SJSA1 (cell line): ENCODE measurements at places on chromosomes 4 and X.

DNA sequence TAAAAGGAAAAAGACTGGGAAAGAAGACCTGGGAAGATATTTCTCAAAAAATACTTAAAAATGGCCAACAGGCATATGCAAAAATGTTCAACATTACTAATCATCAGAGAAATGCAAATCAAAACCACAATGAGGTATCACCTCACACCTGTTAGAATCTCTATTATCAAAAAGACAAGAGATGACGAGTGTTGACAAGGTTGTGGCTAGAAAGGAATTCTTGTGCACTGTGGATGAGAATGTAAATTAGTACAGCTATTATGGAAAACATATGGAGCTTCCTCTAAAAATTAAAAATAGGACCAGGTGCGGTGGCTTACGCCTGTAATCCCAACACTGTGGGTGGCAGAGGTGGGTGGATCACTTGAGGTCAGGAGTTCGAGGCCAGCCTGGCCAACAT is 50.0 kb downstream of the C4orf46 start:
- H3K36me3 ChIP-seq: no peaks in the 10 kb centered on the region
- no peak overlapping the region for H3K27ac ChIP-seq
- H3K4me3 ChIP-seq: no peak overlapping the region
- H3K4me1 ChIP-seq: no peaks in the 10 kb centered on the region

- H3K27me3 ChIP-seq: no peaks in the 10 kb centered on the region
- no peaks in the 10 kb centered on the region for H3K36me3 ChIP-seq
- H3K27ac ChIP-seq: no peak overlapping the region
- H3K4me1 ChIP-seq: peaks cover 19% of the 10 kb centered on the region
These were observed 39.1 kb upstream of the PDLIM5 start for GRCh38 chr4:94412658-94413038.

GRCh38 chrX:37759351-37759750 is 20.5 kb upstream of the CYBB start:
- H3K36me3 ChIP-seq: no peaks in the 10 kb centered on the region
- H3K4me1 ChIP-seq: no peaks in the 10 kb centered on the region
- no peak for DNase-seq

GRCh38 chr4:150983851-150984250 is 31.2 kb downstream of the LRBA start:
- DNase-seq: no peak
- no peak overlapping the region for H3K4me3 ChIP-seq
- H3K27me3 ChIP-seq: no peaks in the 10 kb centered on the region
- no peak overlapping the region for H3K27ac ChIP-seq

DNA sequence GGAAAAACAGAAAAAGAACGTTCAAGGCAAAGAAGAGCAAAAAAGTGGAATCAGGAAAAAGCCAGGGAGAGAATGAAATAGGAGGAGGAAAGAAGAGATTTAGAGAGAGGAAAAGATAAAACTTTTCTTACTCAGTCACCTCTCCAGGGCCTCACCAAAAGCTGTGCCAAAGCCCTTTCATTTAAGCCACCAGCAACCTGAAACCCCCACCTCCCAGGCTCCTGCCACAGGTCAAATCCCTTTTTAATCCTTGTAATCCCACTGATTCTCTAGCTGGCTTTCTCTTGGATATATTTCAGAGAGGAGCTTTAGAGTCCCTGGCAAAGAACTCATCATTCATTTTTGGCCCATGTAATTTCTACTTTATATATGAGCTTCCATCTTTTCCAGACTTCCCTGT is 25.7 kb upstream of the XIAP start:
- H3K27me3 ChIP-seq: no peaks in the 10 kb centered on the region
- peaks cover 3% of the 10 kb centered on the region; the same call in 1 of the 2 replicates for H3K4me1 ChIP-seq
- H3K27ac ChIP-seq: no peak overlapping the region
- no peak overlapping the region for H3K4me3 ChIP-seq
- no peak for DNase-seq
- H3K36me3 ChIP-seq: no peaks in the 10 kb centered on the region

GRCh38 chrX:264634-265455 is 16.3 kb upstream of the PLCXD1 start:
- no peaks in the 10 kb centered on the region for H3K36me3 ChIP-seq
- no peak overlapping the region for H3K27ac ChIP-seq
- no peak overlapping the region for H3K4me3 ChIP-seq
- no peaks in the 10 kb centered on the region for H3K27me3 ChIP-seq

GRCh38 chr4:137253949-137254348 is 278.3 kb downstream of the PCDH18 start:
- no peaks in the 10 kb centered on the region for H3K36me3 ChIP-seq
- H3K27ac ChIP-seq: no peak overlapping the region
- no peaks in the 10 kb centered on the region for H3K27me3 ChIP-seq
- H3K4me3 ChIP-seq: no peak overlapping the region
- peak; percentile 7 for DNase-seq

DNA sequence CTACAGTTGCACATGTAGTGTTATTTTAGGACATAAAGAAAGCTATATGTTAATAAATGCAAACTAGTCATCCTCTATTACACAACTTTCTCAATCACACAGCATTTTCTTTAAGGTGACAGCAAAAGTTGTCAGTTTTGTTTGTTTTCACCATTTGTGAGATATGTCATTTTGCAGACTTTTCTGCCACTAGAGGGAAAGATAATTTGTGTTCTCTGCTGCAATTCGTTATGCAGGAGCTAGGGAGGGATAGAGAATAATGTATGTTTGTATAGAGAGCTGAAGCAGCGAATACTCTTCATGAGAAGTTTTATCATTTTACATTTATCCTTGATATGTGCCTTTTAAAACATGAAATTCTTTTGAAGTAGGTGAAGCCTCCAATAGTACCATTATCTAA is 670.6 kb upstream of the ATOH1 start:
- no peak for DNase-seq
- H3K4me1 ChIP-seq: no peaks in the 10 kb centered on the region
- no peaks in the 10 kb centered on the region; the same call in 1 of the 2 replicates for H3K27me3 ChIP-seq
- H3K4me3 ChIP-seq: no peak overlapping the region

DNA sequence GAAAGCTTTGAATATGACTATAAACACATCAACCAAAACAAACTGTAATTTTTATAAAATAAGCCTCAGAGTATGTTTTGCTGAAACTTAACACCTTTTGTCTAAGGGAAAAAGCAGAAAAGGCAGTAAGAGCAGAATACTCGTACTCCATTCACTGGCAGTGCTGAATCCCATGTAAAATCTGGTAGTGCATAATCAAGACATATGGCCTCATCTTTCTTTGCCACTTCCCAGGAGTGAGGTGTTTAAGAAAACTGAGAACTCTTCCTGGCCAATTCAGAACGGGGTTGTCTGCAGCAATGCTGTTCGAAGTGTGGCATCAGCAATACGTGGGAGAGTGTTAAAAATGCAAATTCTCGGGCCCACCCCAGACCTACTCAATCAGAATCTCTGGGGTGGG is 302.0 kb downstream of the PACRGL start:
- no peak overlapping the region for H3K27ac ChIP-seq
- H3K4me1 ChIP-seq: no peaks in the 10 kb centered on the region
- no peaks in the 10 kb centered on the region for H3K36me3 ChIP-seq
- H3K27me3 ChIP-seq: no peaks in the 10 kb centered on the region
- DNase-seq: no peak

DNA sequence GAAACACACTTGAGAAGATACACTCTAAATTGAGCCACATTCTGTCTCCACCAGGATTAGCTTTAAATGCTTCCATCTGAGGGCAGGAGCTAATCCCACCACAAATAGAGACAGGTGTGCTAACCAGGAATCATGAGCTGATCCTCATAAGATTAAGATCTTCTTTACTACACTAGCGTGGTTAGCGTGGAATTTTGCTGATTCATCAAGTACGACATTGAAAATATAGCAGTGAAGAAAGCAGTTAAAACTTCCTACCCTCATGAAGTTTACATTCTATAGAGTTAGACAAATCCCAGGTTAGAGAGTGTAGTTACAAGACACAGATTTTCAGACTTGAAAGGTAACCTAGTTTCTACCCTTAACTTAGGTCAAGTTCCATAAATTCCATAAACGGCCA is 5.3 kb upstream of the APELA start:
- no peak overlapping the region for H3K27ac ChIP-seq
- no peaks in the 10 kb centered on the region for H3K36me3 ChIP-seq
- DNase-seq: no peak

DNA sequence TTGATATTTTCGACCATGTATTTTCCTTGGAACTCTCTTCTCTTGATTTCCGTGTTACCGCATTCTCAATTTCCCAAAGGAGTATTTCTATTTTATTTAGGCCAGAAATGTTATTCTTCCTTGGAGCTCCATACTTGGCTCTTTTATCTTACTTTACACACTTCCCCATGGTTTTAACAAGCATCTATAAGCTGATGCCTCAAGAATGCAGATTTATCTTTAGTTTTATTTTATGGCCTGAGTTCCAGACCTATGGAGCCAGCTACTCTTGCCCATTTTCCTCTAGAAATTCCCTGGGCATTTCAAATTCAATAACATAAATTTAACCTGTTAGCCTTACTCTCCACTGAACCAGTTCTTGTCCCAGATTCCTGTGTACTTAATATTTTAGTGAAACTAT is 43.7 kb downstream of the SULT1E1 start:
- H3K27ac ChIP-seq: no peak overlapping the region
- H3K27me3 ChIP-seq: no peaks in the 10 kb centered on the region; the same call in 1 of the 2 replicates
- H3K4me1 ChIP-seq: no peaks in the 10 kb centered on the region
- no peak for DNase-seq
- no peaks in the 10 kb centered on the region for H3K36me3 ChIP-seq
- no peak overlapping the region for H3K4me3 ChIP-seq

DNA sequence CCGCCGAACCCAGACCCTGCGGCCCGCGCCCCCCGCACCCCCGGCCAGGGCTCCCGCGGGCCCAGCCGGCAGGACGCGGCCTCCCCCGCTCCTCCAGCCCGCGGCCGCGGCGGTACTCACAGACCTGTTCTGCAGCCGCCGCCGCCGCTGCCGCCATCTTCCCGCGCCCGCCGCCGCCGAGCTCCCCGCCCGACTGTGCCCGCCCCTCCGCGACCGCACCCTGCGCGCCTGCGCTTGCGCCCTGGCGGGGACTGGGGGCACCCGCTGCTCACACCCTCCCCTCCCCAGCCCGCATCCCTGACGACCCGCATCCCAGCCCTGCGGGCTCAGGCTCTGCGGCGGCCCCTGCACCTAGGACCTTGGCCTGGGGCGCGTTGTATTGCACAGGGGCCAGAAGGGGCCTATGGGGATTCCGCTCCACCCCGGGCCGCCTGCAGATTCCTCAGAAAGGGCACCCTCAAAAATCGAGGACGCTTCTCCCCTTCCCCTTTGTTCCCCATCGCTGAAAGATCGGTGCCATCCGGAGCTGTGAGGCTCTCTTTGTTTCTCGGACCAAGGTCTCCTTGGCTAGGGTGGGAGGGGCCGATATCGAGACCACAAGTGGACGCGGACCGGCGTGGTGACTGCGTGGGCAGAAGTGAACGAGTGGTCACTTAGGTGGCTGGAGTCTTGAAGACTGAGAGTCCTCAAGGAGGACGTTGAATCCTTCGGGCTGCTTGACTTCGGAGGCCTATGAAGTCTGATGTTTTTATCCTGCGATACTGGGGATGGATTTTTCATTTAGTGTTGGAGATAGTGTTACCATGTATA is at the start of gene SGCB:
TSS of gene SGCB (minus strand) at position 197 of the 810 bp plus-strand sequence. CDS start at position 157, 40 bp downstream.
- H3K4me3 ChIP-seq: peak within 1 kb of the TSS; percentile 65
- peaks cover 17% of the 10 kb centered on the region for H3K36me3 ChIP-seq
- peaks cover 10% of the 10 kb centered on the region for H3K27me3 ChIP-seq
- no peak within 1 kb of the TSS for H3K27ac ChIP-seq

DNA sequence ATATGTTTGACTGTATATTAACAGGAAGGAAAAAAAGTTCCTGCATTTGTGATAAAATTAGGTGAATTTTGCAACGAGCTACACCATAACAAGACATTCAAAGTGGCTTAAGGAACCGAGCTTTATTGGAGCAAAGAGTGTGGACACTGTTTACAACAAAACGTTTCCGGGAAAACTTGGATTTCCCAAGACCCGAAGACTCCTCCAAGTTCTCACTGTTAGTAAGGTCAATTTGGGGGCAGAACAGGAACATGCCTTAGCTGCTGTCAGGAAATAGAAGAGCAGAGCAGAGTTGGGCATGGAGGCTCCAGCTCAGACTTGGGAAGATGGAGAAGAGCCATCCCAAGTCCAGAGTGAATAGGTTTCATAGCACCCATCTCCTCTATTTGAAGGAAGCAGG is 16.5 kb downstream of the ADH6 start:
- no peaks in the 10 kb centered on the region for H3K4me1 ChIP-seq
- H3K27ac ChIP-seq: no peak overlapping the region
- H3K27me3 ChIP-seq: no peaks in the 10 kb centered on the region
- no peak for DNase-seq
- no peak overlapping the region for H3K4me3 ChIP-seq

- H3K27ac ChIP-seq: no peak overlapping the region
- H3K4me3 ChIP-seq: no peak overlapping the region
- no peaks in the 10 kb centered on the region for H3K36me3 ChIP-seq
These were observed 122.3 kb upstream of the TMEM164 start for GRCh38 chrX:109880629-109881028.

- H3K27ac ChIP-seq: no peak overlapping the region; the same call in 1 of the 2 replicates
- no peaks in the 10 kb centered on the region for H3K27me3 ChIP-seq
- H3K4me3 ChIP-seq: peak overlapping the region; percentile 92
- no peak for DNase-seq
- peaks cover 5% of the 10 kb centered on the region for H3K4me1 ChIP-seq
These were observed 1.2 kb downstream of the UGDH start for GRCh38 chr4:39525822-39526690.

GRCh38 chr4:40316782-40317635 is 18.1 kb upstream of the CHRNA9 start:
- H3K4me3 ChIP-seq: peak overlapping the region; percentile 21
- H3K27ac ChIP-seq: peak overlapping the region; percentile 92
- H3K4me1 ChIP-seq: peaks cover 6% of the 10 kb centered on the region
- H3K36me3 ChIP-seq: no peaks in the 10 kb centered on the region

GRCh38 chr4:26856906-26857277 is 3.7 kb upstream of the STIM2 start:
- peak overlapping the region; percentile 53 for H3K4me3 ChIP-seq
- peaks cover 20% of the 10 kb centered on the region; the same call in 1 of the 2 replicates for H3K4me1 ChIP-seq
- H3K27ac ChIP-seq: no peak overlapping the region

DNA sequence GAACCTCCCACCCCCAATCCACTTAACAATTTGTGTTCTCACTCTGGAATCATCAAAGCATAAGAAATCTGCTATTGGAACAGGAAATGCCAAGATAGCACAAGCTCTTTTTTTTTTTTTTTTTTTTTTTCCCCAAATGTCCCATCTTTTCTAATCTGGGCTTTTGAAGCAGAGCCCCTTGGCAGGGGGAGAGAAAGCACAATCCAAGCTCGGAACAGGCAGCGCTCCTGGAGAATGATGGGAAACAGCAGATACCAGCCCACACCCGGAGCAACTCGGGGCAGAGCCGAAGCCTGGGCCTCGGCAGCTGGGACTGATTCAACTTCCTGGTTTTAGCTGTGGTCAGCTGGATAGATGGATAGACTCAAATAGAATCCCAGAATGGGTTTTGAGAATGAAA is 235.1 kb downstream of the QDPR start:
- DNase-seq: peak; percentile 42
- no peak overlapping the region for H3K4me3 ChIP-seq
- no peaks in the 10 kb centered on the region for H3K36me3 ChIP-seq
- no peaks in the 10 kb centered on the region; the same call in 1 of the 2 replicates for H3K4me1 ChIP-seq

DNA sequence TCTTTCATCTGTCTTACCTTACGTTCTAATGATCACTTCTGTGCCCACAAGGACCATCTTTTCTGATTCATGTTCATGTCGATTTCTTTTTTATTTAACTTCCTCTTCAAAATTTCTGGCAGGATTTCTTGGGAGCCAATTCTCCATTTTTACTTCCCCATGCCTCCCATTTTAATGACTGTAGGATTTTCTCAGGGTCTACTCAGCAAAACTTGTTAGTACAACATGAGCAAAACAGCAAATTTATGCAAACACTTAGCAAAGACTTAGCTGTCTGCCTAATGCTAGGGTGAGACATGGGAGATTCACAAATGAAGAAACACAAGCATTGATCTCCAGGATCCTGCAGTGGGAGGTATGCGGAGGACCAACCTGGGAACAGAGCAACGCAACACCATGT is 5.5 kb downstream of the CD38 start:
- H3K4me3 ChIP-seq: no peak overlapping the region
- peaks cover under 1% of the 10 kb centered on the region; the same call in 1 of the 2 replicates for H3K27me3 ChIP-seq
- H3K36me3 ChIP-seq: no peaks in the 10 kb centered on the region
